ENCODE measurements at places on chromosomes 12 and 14.

DNA sequence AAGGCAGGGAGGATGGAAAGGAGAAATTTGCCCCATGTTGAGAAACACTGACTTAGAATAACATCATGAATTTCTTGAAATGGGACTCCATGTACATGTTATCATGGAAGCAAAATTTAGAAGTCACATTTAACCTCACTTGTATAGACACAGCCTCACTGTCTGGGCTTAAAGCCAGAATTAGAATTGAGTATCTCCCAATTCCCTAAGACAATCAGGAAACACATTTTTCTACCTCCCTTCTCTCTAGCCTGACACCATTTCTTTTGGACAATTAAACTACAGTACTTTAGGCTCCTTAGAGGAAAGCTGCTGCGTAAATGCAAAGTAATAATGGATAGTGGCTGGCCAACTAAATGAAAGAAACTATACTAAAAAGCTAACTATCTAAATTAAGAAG, 795.5 kb downstream of the C12orf50 start:
- DNase-seq, result no peak

DNA sequence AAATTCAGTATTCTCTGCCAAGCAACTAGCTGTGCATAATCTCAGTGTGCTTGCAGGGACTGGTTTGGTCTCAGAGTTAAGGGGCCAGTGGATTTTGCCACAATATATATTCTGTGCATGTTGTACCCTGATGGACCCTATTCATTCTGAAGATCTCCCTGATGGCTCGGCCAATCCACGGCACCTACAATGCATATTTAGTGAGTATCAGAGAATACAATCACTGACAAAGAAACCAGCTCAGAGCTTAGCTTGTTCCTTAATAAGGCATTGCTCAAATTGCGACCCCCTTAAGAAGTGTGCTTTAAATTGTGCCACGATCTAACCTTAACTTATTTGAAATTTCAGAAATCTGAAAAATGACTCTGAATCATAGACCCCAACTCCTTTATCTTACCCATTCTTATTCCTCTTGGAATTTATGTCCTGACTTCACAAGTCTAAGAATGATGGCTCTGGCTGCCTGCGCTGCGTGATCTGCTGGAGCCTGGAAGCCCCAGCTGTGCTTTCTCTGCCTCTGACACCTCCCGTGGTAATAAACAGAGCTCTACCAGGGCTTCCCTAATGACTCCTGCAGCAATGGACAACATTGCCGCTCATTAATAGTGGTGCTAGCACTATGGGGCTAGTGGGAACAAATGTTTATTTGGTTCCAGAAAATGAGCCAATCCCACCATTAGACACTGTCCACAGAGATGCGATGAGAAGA, 9.0 kb upstream of the DCAF4 start:
- no peak for DNase-seq

DNA sequence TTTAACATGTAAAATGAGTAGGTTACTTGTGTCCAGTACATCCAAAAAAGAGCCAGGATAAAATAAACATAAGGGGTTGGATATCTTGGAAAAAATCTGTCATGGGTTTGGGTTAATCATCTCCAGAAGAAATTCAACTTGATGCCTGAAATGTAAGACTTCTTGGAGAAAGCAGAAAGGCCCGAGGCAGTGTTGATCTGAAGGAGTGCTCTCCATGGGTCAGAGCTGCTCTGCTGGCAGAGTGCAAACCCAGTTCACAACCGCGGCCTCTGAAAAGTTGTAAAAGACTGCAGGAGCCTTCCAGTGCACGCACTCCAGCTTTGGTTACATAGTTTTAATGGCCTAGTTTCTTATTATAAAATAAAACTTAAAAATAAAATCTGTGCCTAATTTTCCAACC, 97.3 kb upstream of the ALX1 start:
- DNase-seq, result no peak

DNA sequence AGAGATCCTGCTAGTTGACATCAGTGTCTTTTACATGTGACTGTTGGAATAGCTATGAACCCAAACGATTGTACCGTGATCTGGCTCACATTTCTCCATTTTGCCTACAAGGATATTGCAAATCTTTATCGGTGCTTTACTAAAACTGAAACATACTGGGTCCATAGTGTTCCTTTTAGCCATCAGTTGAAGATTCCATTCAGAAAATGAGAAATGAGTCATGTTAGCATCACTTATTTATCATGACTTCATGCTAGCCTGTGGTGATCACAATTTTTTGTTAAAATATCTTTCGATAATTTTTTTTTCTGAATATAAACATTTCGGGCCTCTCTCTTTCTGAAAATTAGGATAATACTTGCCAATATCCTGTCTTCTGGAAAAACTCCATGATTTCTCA, 210.3 kb downstream of the EGLN3 start:
- no peak for DNase-seq

All from hematopoietic multipotent progenitor cell treated with erythropoietin and hydrocortisone succinate and interleukin-3 and kit ligand, for 15 days (in vitro differentiated cells).